Effector memory CD8-positive, alpha-beta T cell (primary cell): ENCODE measurements at places on chromosomes 3 and 15.
A peak's percentile ranks its signal among the peaks of the same experiment; 100 is the strongest.

DNA sequence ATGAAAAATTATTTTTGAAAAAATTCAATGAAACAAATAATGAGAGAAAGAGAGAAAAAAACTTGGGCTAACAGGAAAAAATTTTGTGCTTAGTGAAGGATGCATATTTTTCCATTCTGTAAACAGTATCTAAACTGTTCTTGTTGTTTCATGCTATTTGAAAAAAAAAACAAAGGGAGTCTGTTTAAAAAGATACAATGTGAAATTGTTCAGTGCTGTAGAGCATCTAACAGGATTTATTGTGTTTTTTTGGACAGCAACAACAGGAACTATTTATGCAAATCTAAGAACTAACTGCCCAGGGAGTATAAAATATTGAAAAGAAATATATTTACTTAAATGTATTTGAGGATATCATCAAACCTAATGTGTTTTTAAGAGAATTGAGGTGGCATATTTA lies 55.1 kb downstream of the PEX5L start:
- DNase-seq, result no peak
- no peak overlapping the region for H3K4me3 ChIP-seq
- no peak overlapping the region for H3K27ac ChIP-seq
- H3K36me3 ChIP-seq, result no peaks in the 10 kb centered on the region

DNA sequence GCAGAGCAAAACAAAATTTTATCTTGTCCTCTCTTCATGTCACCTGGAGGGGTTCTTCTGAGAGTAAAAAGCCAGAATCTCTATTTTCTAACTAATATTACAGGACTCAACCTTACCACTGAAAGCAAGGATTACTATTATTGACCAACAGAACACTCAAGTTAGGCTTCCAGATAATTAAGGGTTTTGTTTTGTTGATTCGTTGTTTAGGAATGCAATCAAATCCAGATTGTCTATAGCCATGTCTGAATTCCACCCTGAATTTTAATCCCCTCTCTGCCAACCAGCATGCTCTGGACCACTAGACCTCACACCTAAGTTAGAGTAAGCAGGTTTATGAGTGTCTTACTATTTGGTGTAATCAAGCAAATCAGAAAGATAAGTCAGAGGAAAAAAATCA lies 90.7 kb downstream of the PEAK1 start:
- no peaks in the 10 kb centered on the region for H3K4me1 ChIP-seq
- no peaks in the 10 kb centered on the region for H3K27me3 ChIP-seq
- no peaks in the 10 kb centered on the region for H3K36me3 ChIP-seq
- H3K4me3 ChIP-seq, result no peak overlapping the region
- H3K27ac ChIP-seq, result no peak overlapping the region
- DNase-seq, result no peak

GRCh38 chr15:23629234-23629805 lies 18.3 kb downstream of the MAGEL2 start:
- H3K4me3 ChIP-seq, result no peak overlapping the region
- no peak overlapping the region for H3K27ac ChIP-seq
- no peaks in the 10 kb centered on the region for H3K36me3 ChIP-seq
- H3K4me1 ChIP-seq, result no peaks in the 10 kb centered on the region
- H3K27me3 ChIP-seq, result no peaks in the 10 kb centered on the region
- no peak for DNase-seq

GRCh38 chr15:88031461-88031860 lies 225.1 kb downstream of the NTRK3 start:
- no peaks in the 10 kb centered on the region for H3K4me1 ChIP-seq
- H3K27ac ChIP-seq, result no peak overlapping the region
- H3K36me3 ChIP-seq, result peaks cover 2% of the 10 kb centered on the region
- no peak overlapping the region for H3K4me3 ChIP-seq

DNA sequence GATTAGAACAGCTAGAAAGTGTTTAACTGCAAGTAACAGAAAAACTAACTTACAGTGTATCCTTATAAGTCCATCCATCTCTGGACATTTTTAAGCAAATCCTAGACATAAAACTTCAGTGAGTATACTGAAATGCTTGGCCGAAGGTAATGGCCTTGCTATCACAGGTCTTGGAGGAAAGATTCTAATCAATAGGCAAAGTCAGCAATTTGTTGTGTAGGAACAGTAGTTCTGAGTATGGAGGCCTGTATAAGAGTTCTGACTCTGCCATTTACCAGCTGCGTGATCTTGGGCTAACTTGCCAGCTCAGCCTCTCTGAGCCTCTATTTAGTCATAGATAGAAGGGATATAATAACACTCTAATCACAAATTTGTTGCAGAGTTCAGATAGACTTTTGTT lies 328.1 kb downstream of the IL20RB start:
- H3K27me3 ChIP-seq, result no peaks in the 10 kb centered on the region
- H3K36me3 ChIP-seq, result no peaks in the 10 kb centered on the region
- DNase-seq, result no peak
- no peaks in the 10 kb centered on the region for H3K4me1 ChIP-seq

GRCh38 chr3:32951410-32951811 lies at the start of gene CCR4:
Gene CCR4 (plus strand): TSS chr3:32951644. CDS start chr3:32953423, 1,779 bp downstream.
- H3K4me1 ChIP-seq, result peaks cover 15% of the 10 kb centered on the region
- peak within 1 kb of the TSS; percentile 75 for H3K4me3 ChIP-seq
- peaks cover 7% of the 10 kb centered on the region for H3K36me3 ChIP-seq
- DNase-seq, result peak; percentile 26
- no peaks in the 10 kb centered on the region for H3K27me3 ChIP-seq

- H3K27me3 ChIP-seq, result no peaks in the 10 kb centered on the region
- H3K4me3 ChIP-seq, result no peak overlapping the region
- no peaks in the 10 kb centered on the region for H3K36me3 ChIP-seq
Observed at GRCh38 chr3:147604136-147604535, 195.0 kb downstream of the ZIC1 start.

DNA sequence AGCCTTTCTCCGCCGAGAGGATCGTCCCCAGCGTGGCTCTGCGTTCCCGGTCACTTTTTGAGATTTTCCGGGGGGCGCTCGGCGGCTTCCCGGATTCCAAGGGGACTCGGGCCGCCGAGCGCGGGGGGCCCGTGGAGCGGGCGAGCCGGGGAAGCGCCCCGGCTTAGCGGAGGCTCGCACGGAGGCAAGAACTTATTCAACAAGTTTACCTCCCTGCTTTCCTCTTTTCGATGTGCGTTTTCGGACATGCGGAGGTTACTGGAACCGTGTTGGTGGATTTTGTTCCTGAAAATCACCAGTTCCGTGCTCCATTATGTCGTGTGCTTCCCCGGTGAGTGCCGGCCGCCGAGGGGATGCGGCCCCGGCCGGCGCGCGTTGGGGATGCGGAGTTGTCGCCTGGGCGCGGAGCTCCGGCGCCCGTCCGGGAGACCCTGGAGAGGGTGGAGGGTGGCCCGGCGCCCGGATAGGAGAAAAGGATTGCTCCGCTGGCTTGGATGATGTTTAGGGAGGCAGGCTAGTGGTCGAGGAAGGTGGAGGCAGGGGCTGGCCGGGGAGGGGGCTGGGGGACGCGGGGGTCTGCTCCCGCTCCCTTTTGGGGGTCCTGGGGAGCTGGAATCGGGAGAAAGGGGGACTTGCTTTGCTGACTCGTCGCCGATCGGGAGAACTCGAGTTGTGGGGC lies 810 bp downstream of the PTPRG start:
- no peak overlapping the region for H3K27ac ChIP-seq
- no peak for DNase-seq
- H3K4me1 ChIP-seq, result peaks cover 5% of the 10 kb centered on the region
- no peaks in the 10 kb centered on the region for H3K36me3 ChIP-seq

GRCh38 chr3:58613236-58614132 lies 36.3 kb upstream of the FAM107A start:
- no peak overlapping the region for H3K4me3 ChIP-seq
- H3K36me3 ChIP-seq, result peaks cover 6% of the 10 kb centered on the region
- H3K27me3 ChIP-seq, result peaks cover 23% of the 10 kb centered on the region
- H3K27ac ChIP-seq, result no peak overlapping the region
- no peaks in the 10 kb centered on the region for H3K4me1 ChIP-seq
